ENCODE measurements at places on chromosomes 4 and X.

DNA sequence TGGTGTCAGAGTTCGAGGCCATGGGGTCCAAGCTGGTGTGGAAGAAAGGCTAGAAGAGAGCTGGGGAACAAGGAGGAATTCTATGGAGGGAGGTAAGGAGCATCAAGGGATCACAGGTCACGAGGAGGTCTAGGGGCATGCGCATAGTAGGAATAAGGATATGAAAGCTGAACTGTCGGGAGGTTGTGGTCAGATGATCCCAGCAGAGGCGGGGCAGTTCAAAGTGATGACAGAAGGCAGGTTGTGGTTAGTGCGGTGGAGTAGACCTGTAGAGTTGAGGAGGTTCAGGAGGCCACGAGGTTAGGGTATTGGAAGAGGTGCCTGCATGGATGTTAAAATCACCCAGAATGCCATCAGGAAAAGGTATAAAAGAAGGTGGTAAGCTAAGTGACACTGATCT is 156.3 kb downstream of the TMEM164 start:
- DNase-seq: no peak

DNA sequence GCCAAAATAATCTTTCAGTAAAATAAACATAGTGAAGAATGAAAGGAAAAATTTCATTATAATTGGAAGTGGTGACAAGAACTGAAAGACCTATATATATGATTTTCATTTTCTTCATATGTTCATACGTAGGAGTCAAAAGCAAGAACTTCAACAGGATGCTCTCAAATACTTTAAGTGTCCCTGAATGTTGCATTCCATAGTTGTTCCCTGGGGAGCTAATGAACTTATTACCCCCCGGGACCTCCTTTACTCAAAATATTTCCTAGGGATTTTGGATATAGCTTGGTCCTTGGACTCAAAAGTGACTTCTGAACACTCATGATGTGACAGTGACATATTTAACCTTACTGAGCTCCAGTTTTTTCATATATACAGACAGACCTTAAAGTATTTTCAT is 44.9 kb upstream of the NDST4 start:
- no peak for DNase-seq

DNA sequence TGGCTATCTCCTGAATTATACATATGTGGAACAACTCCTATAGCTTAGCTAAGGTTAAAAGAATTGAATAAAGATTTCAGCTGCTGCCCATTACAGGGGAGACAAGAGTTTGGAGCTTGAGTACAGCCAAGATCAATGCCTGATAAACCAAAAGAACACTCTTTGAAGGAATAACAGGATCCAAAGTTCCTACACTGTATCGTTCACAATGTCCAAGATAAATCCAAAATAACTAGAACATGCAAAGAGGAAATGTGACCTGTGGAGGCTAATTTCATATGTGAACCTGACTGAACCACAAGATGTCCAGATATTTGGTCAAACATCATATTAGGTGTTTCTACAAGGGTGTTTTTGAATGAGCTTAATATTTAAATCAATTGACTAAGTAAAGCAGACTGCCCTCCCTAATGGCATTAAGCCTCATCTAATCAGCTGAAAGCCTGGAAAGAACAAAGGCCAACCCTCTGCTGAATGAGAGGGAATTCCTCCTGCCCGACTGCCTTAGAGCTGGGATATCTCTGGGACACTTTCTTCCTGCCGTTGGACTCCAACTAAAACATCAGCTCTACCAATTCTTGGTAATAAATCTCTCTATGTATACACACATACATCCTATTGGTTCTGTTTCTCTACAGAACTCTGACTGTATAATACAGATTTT is 19.2 kb downstream of the RFC1 start:
- no peak for DNase-seq

DNA sequence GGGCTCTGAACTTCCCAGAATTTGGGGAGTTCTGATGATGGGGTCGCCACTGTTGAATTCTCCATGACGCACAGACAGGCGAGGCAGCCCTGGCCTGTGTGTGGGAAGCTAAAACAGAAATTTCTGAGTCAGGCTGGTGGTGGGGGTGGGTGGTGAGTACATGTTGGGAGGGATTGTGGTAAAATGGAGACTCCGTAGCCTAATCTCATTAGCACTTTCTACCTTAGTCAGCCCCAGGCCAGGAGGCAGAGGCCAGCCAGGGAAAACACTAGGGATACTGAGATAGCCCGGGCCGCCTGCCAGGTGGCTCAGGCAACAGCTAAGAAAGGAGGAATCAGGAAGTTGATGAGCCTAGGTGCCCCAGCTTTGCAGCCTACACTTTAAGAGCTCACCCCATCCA is 39.3 kb upstream of the NHSL2 start:
- no peak for DNase-seq

DNA sequence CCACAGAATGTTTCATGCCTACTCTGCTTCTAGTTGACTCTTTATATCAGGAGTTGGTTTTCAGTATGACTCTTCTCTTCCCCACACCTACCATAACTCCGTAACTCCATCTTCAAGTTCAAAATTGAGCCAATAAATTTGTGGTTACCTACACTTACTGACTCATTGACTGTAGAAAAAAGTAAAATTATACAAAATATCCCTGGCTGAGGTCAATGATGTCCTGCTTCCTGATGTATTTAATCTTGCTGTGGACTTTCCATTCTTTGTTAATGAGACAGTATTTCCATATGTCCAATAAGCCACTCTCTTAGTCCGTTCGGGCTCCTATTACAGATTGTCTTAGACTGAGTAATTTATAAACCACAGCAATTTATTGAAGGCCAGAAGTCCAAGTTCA is 9.9 kb upstream of the NLGN4X start:
- DNase-seq: no peak

DNA sequence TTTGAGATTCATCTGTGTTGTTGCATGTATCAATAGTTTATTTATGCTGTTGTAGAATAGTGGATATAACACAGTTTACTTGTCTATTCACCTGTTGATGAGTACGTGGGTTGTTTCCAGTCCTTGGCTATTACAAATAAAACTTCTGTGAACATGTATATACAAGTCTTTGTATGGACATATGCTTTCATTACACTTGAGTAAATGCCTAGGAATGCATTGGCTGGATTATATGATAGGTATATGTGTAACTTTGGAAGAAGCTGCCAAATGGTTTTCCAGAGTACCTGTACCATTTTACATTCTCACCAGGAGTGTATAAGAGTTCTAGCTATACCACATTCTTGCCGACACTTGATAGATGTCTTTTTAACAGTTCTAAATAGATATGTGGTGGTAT is 16.5 kb downstream of the ART3 start:
- DNase-seq: no peak

- DNase-seq: peak; percentile 14
These were observed 116.6 kb downstream of the CPZ start for GRCh38 chr4:8709050-8709728.

- no peak for DNase-seq
These were observed 35.2 kb upstream of the SCD5 start for GRCh38 chr4:82833696-82834313.

GRCh38 chrX:115345615-115346014 is 56.1 kb downstream of the LUZP4 start:
- no peak for DNase-seq

DNA sequence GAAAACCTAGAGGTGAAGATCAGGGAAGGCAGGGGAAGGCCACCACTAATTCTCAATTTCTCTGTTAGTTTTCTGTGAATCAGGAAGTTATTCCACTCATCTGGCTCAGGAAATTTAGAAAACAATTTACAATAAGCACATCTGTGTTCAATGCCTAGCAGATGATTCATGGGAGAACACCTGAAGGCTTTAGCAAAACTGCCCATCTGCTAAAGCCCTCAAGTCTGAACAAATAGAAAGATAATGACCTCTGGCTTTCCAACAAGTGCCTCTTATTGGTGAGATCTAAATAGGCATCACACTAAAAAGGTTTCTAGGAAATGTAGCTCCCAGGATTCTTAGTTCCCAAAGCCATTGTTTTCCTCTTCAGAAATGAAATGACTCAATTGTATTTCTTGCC is 122.1 kb upstream of the GNPDA2 start:
- DNase-seq: no peak

DNA sequence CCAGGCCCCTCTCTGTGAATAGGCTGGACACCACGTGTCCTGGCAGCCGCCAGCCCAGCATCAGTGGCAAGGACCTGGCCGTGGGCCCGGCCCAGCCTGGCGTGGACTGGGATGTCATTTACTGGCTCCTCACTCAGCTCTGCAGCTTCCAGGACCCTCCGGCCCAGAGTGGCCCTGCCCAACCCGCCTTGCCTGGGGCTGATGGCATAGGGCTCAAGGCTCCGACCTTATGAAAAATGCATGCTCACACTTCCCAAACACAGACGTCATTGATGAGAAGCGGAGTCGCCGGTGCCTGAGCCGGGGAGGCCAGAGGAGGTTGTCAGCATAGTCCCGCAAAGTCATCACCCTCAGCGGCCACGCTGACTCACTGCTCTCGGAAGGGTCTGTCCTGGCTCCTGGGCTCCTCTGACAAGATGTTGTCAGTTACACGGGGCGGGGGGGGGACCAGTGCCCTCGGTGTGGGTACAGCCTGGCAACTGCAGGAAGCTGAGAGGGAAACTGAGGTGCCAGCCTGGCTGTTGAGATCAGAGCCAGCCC is 14.3 kb downstream of the CFAP99 start:
- DNase-seq: no peak

GRCh38 chr4:181161669-181162068 is 1081.5 kb upstream of the TENM3 start:
- DNase-seq: no peak

DNA sequence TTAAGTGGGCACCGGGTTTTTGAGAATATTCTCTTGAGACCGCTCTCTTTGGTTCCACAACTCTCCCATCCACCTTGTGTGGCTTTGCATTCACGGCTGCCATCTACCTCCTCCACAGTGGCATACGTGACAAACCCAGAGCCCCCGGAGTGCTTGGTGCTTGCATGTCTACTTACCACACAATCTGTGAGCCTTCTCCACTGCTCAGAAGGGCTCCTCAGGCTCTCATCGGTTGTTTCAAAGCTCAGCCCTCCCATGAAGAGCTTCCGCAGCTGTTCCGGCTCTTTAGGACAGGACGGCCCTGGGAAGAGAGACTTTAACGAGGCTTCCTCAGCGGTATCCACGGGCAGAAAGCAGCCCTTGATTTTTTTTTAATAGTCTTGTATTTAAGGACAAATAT is 167.6 kb upstream of the ANK2 start:
- peak; percentile 42 for DNase-seq

DNA sequence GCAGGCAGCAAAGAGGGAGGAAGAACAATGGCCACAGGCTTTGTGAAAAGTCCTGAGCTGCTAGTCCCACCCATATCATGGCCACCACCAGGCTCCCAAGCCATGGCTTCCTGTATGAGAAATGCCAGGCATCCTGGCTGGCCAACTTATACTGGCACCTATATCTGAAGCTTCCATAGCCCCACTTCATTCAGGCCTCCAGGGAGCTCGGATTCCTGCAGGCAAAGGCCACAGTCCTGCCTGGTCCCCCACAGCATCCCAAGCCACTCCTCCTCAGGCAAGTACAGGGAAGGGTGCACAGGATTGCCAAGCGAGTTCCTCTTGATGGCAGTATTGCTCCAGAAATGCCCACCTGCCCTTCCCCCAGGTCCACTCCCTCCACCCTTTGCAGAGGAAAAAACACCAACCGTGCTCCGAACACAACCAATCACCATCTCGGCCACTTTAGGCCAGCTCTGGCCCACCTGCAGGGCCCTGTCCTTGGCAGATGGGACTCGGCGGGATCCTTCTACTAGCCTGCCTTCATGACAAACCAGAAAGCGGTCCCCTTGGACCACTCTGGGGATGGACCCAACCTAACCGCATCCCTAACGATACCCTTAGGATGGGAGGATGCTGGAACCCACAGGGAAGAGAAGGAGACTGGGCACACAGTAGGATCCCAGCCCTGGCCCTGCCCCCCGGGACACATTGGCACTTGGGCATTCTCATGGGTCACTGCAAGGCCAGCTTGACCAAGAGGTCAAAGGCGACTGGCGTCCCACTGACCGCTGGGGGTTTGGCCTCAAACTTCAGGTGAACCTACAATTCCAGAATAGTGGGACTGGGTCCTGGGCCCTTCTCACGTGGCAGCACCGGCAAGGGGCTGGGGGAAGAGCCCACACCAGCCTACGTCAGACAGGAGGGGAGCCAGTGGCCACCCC is 220.4 kb upstream of the AGTR2 start:
- DNase-seq: peak; percentile 93

DNA sequence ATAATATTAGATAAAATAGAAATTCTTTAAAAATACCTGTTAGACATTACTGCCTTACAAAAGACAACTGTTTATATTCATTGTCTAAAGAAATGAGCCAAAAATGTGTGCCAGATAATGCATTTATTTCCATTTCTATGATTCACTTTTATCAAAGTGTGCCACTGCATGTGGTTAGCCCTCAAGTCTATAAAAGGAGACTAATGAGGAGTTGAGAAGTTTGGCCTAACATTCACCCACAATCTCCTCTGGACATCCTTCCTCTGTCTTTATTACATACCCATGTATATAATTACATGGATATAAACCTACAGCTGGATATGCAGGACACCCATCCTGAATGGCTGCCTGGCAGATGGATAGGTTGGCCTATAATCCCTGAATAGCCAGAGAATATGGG is 42.6 kb upstream of the PDE5A start:
- DNase-seq: no peak

- no peak for DNase-seq
These were observed 27.9 kb downstream of the PKD2 start for GRCh38 chr4:88035292-88035691.

All from retina (tissue), 1 donor.